ENCODE measurements at places on chromosomes 3 and 15.

DNA sequence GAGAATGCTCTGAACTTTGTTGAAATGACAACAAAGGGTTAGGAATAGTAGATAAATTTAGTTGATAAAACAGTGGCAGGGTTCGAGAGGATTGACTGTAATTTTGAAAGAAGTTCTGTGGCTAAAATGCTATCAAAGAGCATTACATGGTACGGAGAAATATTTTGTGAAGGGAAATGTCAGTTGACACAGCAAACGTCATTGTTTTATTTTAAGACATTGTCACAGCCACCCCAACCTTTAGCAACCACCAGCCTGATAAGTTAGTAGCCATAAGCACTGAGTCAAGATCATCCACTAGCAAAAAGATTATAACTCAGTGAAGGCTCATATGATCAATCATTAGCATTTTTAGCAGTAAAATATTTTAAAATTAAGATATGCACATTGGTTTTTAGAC lies 8.7 kb upstream of the ST3GAL6 start:
- DNase-seq: no peak

DNA sequence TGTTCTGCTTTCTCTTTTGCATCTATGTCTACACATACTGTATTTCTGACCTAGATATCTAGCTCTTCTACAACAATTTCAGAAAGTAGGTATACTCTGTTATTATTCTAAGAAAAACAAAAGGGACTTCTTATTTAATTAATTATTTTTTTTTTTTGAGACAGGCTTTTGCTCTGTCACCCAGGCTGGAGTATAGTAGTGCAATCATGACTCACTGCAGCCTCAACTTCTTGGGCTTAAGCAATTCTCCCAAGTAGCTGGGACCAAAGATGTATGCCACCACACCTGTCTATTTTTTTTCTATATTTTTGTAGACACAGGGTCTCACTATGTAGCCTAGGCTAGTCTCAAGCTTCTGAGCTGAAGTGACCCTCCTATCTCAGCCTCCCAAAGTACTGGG lies 130.6 kb downstream of the MBNL1 start:
- no peak for DNase-seq

GRCh38 chr3:67745296-67745695 lies 90.9 kb upstream of the SUCLG2 start:
- no peak for DNase-seq

DNA sequence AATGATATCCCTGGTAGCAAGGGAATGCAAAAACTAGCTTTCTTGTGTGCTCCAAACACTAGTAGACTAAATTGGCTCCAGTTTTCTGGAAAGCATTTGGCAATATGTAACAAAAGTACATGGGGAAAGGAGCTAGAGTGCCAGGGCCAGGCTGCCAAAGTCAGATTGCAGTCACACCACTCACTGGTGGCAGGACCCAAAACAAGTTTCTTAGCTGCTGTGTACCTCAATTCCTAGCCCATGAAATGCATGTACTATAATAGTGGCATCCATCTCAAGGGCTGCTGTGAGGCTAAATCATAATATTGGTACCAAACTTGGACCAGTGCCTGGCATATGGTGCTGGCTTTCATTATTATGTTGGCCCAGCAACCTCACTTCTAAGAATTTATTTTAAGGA lies 49.3 kb downstream of the CLDN18 start:
- no peak for DNase-seq

DNA sequence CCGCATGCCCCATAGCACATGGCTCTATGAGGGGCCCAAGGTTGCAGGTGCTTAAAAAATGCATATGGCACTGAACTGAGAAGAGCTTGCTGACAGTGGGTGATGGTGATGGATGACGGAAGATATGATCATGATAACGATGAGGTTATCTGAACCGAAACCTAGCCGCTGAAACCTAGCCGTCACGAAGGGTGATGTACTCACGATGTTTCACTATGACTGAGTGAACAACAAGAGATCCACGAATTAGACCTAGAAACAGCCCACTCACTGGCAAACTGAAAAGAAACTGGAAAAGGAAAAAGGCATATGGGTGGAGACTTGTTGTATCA lies 57.6 kb upstream of the BCL6 start:
- DNase-seq: no peak

Measured in NCI-H524 treated with DMSO at 0.1 percent for 48 hours (cell line).